Ureter (tissue), 1 donor: ENCODE measurements at places on chromosomes 2 and 18. TPM values are rescaled to one million over a fixed set of nuclear protein-coding genes. Genes with fewer than 3 reads are reported as not detected.

DNA sequence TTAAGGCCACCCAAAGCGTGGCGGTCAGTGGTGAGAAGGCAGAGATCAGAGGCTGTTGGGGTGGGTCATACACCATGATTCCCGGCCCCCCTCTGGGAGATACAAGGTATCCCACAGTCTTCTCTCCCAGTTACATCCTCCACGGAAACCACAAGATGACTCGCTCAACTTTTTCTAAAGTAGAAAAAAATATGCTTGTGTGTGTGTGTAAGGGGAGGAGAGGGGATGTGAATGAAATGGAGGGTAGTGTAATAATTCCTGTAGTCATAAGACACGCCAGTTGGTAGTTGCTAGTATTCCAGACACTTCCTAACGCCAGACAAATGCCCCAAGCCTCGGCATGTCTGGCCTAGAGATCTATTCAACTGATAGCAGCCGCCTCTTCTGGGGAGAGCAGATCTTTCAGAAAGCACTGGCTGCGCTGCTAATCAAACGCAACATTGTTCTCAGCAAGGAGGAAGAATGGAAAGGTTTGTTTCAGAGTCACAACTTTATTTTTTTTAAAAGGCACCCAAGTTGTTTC, 143.5 kb downstream of the TGIF1 start:
- no peak for DNase-seq

Gene DHRS9
- total RNA-seq = 1.1 TPM

GRCh38 chr2:218081695-218082094, 12.6 kb downstream of the RUFY4 start:
- no peak for DNase-seq

DNA sequence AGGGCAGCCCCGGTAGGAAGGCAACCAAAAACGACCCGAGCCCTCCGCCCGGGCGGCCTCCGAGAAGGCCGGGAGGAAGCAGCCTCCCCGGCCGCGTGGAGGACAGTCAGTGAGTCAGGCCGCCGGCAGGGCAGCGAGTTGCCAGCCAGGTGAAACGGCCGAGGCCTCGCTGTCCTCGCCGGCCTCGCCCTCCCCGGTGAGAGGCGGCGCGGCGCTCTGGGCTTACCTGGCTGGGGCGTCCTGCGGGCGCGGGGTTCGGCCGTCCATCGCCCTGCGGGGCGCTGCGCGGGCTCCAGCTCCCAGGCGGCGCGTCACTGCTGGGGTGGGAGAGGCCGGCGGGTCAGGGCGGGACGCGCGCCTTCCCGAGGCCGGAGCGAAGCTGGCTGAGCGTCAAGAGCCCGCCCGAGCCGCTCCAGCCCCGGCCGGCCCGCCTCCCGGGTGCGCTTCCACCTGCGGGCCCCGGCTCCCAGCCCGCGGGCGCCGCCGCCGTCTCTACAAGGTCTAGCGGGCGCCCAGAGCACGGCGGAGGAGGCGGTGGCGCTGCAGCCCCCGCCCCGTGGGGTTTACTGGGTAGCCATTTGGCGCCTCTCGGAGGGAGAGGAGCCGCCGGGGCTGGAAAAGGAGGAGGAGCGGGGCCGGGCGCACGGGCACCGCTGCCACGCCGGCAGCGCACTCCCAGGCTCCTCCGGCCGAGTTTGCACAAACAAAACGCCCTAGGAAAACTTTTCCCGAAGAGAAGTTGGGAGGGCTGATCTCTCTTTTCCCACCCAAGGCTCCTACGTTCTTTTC, 499 bp downstream of the COBLL1 start:
- peak; percentile 77 for DNase-seq

DNA sequence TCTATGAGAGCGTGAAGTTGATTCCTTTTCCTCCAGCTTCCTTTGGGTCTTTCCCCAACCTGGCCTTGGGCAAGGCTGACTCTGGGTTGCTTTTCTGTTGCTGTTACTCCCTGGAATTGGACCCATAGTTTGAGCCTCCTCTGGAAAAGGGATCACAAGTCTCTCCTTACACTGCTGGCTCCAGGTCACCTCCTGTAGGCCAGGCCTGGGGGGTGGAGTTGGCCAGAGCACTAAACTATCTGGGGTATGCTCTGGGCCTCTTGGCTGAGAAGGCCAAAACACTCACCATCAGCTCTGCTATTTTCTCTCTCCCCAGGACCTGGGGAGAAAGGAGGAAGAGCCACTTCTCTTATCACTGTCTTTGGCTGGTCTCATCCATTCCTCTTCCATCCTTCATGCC, 56.5 kb upstream of the NCOA1 start:
- no peak for DNase-seq

DNA sequence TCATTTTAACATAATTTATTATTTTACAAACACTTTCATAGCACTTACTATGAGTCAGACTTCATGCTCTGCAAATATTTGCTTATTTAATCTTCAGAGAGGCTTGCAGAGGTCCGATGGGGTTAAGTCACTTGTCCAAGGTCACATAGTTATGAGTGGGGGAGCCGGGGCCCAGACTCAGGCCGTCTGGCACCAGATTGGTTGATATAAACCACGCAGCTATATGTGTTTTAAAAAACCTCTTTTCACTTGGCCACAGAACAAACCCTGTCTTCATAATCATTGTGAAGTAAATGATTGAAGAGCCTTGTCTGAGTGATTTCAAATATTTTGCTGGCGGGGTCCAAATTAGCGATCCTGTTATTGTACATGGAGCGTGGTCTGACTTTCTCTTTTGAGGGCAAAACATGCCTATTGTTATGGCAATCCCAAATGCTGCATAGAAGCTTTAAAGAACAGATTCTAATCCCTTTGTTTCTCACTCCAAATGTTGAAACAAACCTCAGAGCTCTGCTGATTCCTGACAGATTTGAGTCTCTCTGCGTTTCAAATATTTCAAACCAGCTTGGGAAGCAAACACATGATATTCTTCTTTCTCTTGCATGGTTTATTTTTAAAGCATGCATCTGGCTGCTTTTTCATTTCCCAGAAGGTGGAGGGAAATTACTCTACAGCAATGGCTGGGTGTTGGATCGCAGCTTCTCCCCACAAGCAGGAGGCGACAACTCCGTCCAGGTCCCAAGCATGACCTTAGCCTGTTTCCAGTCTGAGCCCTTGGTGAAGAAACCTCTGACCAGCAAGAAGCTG, 142.4 kb downstream of the DDX1 start:
- DNase-seq = no peak

Gene ATG4B
- total RNA-seq = 82.9 TPM

Gene GALNT13
- total RNA-seq = 13.6 TPM

GRCh38 chr2:100783987-100784386, 36.0 kb upstream of the NPAS2 start:
- no peak for DNase-seq

Gene IFIH1
- 15.2 TPM for total RNA-seq

- no peak for DNase-seq
These were observed 34.9 kb upstream of the PLA2R1 start for GRCh38 chr2:160097326-160097725.

DNA sequence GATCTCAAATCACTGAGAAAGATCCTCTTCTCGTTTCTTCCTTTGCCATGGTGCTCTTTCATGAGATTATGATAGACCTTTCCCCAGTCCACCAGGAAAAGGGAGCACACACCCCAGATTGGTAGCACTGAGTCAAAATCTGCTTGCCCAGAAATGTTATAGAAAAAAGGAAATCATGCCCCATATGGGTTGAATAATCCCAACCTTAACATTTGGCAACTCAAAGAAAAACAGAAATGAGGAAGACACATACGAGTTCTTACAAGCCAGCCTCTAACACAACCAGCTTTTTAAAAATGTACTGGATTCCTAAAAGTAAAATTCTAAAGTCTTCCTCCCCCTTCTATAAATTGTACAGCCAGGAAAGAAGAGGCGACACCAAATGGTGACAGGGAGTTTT, 103.0 kb downstream of the ANKRD44 start:
- DNase-seq = no peak
